ENCODE measurements at places on chromosomes 5 and 9. TPM values are rescaled to one million over a fixed set of nuclear protein-coding genes. Genes with fewer than 3 reads are reported as not detected.

DNA sequence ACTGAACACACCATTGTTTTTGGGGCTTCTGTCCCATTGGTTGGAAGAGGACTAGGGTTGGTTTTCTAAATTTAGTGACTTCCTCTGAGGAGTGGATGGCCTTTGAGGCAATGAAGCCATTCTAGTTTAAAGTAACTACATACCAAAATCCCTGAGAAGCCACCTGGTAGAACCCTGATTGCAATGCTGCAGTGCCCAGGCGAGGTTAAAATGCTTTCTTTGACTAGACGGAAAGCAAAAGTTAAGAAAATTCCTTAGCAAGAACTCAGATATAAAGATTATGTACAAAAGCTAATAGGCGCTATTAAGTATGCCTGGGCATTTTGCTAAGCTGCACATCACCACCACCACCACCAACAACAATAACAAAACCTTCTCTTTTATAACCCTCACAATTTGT lies 20.6 kb downstream of the GLRX start:
- DNase-seq, result no peak

MVB12B gene
- 4.0 TPM for total RNA-seq

- no peak for DNase-seq
These were observed 1007.1 kb upstream of the WWC1 start for GRCh38 chr5:167284222-167284890.

- no peak for DNase-seq
These were observed 75.3 kb downstream of the PTBP3 start for GRCh38 chr9:112258106-112258505.

GRCh38 chr5:179257176-179257682 lies 88.0 kb downstream of the ADAMTS2 start:
- no peak for DNase-seq

- no peak for DNase-seq
These were observed 155.3 kb downstream of the MACROH2A1 start for GRCh38 chr5:135243556-135244285.

- no peak for DNase-seq
These were observed 119.8 kb downstream of the PRDM6 start for GRCh38 chr5:123208668-123209501.

C5orf34 gene
- 11.8 TPM for total RNA-seq

DNA sequence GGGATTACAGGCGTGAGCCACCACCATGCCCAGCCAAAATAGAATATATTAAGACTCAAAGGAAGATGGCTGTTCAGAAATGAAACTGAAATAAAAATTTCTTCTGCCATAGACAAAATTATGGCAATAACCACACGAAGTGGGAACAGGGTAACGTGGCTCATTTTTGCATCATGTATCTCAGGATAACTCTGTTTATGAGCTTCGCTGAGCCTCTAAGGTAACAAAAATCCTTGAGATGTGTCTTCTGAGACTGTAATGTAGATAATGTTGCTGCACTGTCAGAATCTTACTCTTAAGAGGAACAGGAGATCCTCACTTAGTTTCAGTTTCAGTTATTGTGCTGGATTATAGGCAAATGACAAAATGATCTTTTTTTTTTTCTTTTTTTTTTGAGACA lies 153.8 kb downstream of the GOLPH3 start:
- no peak for DNase-seq

DNA sequence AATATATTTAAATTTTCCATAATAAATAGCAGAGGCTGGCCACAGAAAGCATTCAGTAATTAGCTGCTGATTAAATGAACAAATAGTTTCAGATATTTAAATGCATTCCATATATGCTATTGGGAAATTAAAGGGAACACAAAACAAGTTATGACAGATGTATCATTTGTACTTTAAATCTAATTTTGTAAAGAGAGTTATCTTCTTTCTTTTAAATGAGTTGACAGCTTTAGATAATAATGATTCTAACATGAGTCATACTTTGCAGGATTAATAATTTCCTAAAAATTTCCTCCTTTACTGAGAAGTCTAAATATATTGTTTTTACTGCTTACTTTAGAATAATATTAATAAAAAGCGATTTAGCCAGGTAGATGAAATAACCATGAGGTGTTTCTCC lies 320.1 kb downstream of the ADAMTS6 start:
- no peak for DNase-seq

IFNB1 gene
- total RNA-seq, result not detected

- no peak for DNase-seq
These were observed 255.9 kb upstream of the ADRA1B start for GRCh38 chr5:159660401-159660800.

DNA sequence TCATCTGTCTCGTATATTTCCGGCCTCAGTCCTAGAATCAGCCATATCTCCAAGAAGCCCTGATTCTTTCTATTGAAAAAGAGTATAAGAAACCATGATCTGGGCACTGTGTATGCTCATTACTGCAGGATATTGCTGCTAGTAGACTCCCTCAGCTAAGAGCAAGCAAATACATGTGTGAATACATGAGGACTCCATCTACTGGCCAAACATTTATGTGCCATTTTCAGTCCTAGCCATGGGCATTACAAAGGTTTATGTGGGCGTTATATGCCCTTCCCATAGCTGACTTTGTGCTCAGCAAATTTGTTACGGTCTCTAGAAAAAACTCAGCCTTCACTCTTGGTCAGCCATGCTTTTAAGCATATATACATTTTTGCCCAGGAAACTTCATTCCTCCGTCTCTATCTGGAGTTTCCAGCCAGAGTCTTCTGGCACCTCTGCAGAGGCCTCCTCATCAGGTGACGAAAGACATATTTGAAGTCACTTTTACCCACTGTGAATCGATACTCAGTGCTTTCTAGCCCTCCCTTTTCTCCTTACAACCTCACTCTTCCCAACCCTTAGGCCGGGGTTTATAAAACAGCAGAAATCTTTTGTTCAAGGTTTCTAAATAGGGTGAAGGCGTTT lies 1495.6 kb upstream of the CDH6 start:
- DNase-seq, result peak; percentile 63

DNA sequence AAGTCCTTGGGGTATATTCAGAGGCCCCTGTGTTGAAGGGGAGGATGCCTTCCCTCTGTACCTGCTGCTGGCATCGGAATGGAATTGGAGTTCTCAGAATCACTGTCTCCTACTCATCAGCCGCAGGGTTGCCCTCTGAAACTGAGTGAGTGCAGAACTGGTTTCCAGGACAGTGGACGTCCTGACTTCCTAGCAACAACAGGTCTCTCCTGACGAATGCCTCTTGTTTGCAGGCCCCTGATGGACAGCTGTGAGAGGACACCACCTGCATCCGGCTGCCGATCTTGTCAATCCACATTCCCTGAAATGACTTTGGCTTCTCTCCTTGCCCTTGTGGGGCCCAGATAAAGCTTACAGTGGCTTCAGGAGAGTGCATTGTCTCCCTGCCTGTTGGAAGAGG lies 274.5 kb downstream of the NSG2 start:
- peak; percentile 30 for DNase-seq

PCDHB6 gene
- 0.52 TPM for total RNA-seq

DNA sequence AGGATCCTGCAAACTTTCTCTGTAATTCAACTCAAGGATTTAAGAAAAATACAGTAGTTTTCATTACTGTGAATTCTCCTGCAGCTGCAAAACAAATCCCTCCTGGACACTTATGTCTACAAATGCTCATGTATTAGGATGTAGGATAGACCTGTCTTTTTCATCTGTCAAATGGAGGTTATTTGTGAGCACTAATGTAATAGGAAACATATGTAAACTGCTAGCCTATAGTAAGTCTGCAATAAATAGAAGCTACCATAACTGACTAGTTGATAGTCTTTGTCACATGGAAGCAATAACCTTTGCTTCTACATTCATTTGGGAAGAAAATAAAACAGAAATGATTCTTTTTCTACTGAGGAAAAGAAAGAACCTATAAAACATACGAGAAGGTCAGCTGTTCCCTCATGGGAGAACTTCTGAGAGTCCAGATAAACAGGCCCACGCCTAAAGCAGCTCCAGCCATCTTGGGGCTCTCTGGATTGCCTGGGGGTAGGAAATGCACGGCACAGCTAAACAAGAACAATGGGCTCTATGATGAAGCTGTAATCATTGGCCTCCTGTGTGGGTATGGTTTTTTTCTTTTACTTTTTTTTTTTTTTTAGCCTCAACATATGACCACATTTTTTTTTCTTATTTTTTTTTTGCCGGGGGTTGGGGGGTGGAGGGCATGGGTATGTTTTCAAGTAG lies 6.2 kb downstream of the KCNV2 start:
- no peak for DNase-seq

ZNF883 gene
- 44.4 TPM for total RNA-seq

SLC25A48 gene
- 1.5 TPM for total RNA-seq

DNA sequence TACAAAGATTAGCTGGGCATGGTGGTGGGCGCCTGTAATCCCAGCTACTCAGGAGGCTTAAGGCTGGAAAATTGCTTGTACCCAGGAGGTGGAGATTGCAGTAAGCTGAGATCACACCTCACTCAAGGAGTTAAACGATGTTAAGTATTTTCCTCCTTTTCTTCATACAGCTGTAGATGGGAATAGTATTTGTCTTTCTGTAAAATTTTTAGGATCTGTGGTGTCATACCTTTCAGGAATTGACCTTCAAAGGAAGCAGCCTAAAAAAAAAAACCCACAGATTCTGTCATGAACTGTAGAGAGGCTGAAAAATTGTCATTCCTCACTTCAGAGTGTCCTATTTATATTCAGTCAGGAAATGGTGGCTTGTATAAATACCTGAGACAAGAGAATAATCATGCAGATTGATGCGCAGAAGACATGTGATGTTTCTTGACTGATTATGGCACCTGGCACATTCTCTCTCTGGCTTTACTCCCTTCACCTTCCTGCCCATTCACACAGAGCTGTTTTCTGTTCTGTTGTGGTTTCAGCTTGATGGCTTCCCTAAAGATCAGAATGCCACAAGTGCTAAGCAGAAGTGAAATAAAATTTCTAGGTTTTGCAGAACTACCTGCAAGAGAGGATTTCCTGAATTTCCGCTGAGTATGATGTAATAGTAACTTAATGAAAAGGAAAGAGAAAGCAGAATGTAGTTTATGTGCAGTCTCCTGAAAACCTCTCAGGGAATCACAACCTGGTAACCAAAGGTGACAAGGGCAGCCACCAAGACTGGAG lies 3.8 kb downstream of the IFNA1 start:
- no peak for DNase-seq

- no peak for DNase-seq
These were observed 988.7 kb upstream of the ARRDC3 start for GRCh38 chr5:92371889-92372235.
